HuH-7.5 (cell line): ENCODE measurements at places on chromosomes 7 and 10.
A peak's percentile ranks its signal among the peaks of the same experiment; 100 is the strongest.

DNA sequence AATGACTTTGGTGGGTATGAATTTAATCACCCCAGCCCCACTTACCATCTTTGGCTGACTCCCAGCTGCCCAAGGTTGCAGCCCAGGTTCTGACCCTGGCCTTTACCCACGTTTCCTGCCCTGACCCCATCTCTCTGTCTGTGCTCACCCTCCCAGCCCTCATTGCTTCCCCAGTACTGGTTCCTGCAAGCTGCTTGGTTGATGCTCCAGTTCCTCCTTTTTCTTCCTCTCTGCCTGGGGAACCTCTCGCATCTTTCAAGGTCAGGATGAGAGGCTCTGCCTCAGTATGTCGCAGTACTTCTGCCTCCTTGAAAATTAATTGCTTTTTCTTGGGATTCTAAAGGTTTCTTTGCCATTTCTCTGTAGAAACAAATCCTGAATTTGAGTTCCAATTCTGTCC is 263.8 kb upstream of the ZNF32 start:
- DNase-seq: no peak

GRCh38 chr7:139656387-139656786 is 121.4 kb downstream of the HIPK2 start:
- DNase-seq: no peak

DNA sequence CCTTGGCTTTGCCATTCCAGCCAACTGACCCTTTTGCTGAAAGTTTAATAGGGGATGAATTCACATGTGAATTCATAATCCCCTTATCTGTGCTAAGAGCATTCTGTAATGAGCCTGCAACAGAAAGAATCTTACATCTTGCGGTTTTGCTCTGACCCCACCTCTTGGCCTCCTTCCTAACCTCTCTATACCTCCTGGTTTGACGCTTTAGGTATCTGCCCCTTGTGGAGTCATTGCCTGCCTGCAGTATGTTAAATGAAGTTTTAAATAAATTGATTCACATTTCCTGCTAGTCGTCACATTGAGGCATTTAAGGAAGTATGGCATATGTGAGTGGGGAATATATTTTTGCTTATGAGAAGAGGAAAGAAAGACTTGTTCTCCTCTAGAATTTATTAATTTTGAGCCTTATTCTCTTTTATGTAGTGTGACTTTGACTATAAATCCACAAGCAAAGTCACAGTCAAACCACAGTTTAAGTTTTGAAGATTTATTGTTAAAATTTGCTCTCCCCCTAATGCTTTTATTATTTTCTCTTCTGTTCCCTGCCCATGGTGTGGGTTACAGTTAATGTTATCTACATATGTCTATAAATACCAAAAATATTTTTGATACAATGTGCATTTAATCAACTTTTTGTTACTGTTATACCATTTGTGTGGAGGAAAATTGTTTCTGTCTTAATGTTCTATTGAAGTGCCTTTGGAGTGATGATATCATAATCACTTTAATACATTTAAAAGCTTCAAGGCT is 60.9 kb downstream of the LRMDA start:
- DNase-seq: no peak

DNA sequence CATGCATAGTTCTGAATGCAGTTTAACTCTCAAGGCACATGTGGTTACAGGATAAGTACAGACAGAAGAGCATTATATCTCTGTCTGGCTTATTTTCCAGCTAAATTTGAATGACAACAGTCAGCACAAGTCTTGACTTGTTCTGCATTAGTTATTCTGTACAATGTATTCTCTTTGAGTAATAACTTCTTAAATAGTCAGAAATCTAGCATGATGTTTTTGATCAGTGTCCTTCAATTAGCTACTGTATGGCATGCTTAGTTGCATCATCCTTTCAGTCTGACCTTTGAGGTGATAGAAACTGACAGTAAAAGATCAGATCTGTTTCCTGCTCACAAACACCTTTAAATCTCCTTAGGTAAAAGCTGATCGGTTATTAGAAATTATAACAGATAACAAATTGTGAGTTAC is 118.1 kb downstream of the ARL4A start:
- no peak for DNase-seq

DNA sequence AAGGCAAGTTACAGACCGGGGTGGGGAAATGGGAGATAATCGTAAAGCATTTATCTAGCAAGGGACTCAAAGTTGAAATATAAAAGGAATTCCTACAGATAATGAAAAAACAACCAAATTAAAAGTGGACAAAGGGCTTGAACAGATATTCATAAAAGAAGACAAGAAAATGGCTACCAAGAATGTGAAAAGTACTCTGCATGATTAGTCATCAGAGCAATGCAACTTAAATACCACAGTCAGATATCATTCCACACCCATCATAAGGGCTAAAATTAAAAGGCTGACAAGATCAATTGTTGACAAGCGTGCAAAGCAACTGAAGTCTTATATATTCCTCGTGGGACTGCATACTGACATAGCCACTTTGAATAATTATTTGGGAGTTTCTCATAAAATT is 124.6 kb upstream of the RSU1 start:
- no peak for DNase-seq

DNA sequence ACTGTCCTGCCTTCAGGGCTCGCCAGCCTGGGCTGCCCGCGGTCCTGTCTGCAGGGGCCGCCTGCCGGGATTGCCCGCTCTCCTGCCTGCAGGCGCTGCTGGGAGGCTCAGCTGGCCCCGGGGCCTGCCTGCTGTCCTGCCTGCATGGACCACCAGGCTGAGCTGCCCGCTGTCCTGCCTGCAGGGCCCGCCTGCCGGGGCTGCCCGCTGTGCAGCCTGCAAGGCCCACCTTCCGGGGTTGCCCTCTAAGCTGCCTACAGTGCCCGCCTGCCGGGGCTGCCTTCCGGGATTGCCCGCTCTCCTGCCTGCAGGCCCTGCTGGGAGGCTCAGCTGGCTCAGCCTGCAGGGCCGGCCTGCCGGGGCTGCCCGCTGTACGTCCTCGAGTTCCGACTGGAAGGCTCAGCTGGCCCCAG is 164.4 kb downstream of the GLRX3 start:
- DNase-seq: no peak

GRCh38 chr7:39741942-39742623 is 118.7 kb downstream of the RALA start:
- DNase-seq: no peak

GRCh38 chr10:86387178-86387794 is 20.7 kb upstream of the GRID1 start:
- DNase-seq: no peak

DNA sequence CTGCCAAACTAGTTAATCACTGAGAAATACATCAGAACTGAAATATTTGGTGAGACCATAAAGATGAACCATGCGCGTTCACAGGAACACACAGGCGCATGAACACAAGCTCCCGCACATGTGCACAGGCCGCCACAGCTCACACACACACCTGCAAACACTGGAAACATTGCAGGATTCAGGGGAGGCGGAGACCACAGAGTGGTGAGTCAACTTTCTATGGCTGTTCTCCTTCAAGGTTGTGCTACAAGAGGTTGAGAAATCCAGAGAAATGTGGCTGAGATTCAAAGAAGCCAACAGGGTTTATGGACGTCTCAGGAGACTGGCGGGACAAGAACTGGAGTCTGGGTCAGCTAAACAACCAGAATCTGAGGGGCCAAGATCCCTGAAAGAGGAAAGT is 17.8 kb downstream of the ESYT2 start:
- DNase-seq: no peak

DNA sequence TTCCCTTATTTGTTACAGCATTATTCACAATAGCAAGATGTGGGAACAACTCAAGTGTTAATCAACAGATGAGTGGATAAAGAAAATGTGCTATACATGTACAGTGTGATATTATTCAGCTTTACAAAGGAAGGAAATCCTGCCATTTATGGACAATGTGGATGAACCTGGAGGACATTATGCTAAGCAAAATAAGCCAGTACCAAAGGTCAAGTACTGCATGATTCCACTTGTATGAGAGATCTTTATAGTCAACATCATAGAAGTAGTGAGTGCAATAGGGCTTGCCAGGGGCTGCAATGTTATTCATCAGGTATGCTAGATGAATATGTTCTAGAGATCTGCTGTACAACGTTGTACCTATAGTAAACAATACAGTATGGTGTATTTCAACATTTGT is 138.5 kb upstream of the AGR3 start:
- DNase-seq: no peak

- DNase-seq: no peak
Measured at GRCh38 chr7:30087371-30087770, 47.4 kb upstream of the MTURN start.

GRCh38 chr10:108462005-108462404 is 1297.5 kb upstream of the SORCS1 start:
- no peak for DNase-seq

- no peak for DNase-seq
Measured at GRCh38 chr7:116899308-116899707, 36.9 kb downstream of the CAPZA2 start.

- no peak for DNase-seq
Measured at GRCh38 chr10:80603516-80603915, 65.8 kb downstream of the SH2D4B start.

- DNase-seq: no peak
Measured at GRCh38 chr7:107014387-107015023, 30.0 kb upstream of the PRKAR2B start.

DNA sequence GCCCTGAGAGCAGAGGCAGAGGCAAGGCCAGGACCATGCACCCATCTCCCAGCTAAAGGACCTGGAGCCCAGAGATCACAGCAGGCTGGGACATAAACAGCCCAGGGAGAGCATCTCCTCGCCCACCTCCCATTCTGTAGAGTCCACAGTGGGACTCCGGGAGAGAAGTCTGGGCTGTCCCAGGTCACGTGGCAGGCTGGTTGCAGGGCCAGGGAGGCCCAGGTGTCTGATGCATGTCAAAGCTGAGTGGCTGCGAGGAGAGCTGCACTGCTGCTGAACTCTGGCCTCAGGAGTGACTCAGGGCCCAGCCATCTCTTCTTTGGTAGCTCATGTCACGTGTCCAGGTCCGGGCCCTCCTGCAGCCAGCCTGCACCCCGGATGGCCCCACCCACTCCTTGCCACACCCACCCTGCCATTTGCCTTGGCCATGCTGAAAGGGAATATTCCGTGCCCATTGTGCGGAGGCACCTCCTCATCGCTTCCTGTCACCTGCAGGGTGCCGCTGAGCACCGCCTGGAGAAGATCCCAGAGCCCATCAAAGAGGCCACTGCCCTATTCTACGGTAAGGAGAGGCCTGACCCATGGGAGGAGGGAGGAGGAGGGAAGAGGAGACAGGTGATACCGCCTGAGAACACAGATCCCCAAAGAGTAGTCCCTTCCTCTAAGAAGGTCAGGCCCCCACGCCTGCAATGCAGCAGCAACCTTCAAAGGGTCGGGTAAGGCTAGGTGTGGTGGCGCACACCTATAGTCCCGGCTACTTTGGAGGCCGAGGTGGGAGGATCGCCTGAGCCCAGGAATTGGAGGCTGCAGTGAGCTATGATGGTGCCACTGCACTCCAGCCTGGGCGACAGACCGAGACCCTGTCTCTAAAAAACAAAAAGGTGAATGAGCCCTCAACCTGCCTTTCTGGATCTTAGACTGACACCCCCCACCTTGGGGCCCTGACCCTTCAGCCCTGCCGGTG is 12.6 kb upstream of the SH2B2 start:
- peak; percentile 92 for DNase-seq

DNA sequence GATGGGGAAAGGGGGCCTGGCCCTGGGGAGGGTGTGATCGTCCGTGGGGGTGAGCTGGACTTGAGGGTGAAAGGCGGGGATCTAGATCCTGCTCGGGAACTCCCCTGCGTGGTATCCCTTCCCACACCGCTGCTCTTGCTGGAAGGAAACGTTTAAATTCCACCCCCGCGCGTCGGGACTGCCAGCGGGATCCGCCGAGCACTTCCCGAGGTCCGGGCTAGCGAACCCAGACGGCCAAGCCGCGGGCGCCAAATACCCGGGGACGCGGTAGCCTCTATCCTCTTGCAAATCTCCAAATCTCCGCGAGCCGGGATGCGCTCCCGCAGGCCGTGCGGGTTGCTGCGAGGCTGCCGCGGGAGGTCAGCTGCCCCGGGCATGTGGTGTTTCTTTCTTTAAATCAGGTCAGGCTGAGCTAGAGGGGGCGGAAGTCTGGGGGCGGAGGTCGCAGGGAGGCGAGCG is 904 bp downstream of the NPTX2 start:
- no peak for DNase-seq

- DNase-seq: no peak
Measured at GRCh38 chr10:130000918-130001317, 36.8 kb upstream of the EBF3 start.

DNA sequence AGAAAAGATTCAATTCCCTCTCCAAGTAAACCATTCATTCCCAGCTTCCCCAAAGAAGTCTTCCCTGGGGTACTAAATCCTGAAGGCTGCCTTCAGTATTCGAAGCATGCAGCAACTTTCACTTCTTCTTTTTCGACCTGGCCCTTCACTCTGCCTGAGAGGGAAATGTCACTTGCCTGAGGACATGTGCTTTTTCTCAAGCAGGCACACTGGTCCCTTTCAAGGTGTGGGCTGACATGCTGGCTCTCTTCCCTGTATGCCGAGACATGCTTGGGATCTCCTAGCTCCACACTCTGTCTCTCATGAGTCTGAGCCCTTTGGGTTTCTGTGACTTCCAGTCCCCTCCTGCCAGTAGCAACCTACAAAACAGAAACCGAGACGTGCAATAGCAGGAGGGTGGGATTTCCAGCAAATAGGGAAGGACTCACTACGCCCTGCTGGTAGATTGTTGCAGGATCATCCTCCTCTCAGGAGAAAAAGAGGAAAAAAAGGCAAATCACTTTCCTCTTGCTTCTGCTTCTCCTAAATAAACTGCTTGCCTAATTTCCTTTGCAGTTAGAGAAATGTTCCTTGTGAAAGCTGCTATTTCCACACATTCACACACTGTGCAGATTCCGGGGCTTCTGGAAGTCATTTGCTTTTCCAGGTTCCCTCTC is 33.5 kb downstream of the FIGNL1 start:
- DNase-seq: no peak

DNA sequence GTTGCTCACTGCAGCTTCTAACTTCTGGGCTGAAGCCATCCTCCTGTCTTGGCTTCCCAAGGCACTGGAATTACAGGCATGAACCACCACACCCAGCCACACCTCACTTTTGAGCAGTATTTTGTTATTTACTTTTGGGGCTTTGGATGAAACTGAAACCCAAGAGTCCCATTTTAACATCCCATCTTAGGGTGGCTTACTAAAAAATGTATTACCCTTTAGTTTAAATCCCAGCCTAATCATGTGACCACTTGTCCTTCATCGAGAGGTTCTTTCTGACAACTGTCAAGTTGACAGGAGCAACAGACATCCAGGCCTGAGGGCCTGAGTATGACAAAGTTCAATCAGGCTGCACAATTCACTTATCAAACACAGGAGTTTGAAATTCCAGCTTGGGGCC is 33.6 kb downstream of the C10orf67 start:
- no peak for DNase-seq

DNA sequence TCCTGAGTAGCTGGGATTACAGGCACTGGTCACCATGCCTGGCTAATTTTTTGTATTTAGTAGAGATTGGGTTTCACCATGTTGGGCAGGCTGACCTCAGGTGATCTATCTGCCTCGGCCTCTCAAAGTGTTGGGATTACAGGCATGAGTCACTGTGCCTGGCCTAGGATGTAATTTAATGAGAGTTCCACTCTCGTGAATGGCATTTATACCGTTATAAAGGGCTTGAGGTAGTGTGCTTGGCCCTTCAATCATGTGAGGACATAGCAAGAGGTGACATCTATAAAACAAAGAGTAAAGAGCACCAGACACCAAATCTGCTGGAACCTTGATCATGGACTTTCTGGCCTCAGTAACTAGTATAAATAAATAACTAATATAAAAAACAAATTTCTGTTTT is 93.5 kb upstream of the PPP1R9A start:
- no peak for DNase-seq
